ENCODE measurements at places on chromosomes 1 and 21.

DNA sequence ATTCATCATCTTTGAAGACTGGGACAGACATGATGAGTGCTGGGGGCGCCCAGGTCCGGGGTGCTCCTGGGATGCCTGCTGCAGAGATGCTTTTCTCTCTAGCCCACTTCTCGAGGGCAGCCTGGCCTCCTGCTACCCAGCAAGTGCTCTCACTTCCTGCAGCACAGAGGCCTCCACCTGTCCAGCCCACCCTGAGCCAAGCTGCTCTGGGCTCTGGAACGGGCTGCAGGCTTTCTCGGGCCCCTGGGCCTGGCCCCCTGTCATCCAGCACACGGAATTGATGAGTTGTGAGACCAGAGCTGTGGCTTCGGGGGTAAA, 469.5 kb upstream of the VAMP3 start:
- DNase-seq, result no peak

- DNase-seq, result peak; percentile 40
Observed at GRCh38 chr1:41240781-41241353, 1.2 kb downstream of the SCMH1 start.

DNA sequence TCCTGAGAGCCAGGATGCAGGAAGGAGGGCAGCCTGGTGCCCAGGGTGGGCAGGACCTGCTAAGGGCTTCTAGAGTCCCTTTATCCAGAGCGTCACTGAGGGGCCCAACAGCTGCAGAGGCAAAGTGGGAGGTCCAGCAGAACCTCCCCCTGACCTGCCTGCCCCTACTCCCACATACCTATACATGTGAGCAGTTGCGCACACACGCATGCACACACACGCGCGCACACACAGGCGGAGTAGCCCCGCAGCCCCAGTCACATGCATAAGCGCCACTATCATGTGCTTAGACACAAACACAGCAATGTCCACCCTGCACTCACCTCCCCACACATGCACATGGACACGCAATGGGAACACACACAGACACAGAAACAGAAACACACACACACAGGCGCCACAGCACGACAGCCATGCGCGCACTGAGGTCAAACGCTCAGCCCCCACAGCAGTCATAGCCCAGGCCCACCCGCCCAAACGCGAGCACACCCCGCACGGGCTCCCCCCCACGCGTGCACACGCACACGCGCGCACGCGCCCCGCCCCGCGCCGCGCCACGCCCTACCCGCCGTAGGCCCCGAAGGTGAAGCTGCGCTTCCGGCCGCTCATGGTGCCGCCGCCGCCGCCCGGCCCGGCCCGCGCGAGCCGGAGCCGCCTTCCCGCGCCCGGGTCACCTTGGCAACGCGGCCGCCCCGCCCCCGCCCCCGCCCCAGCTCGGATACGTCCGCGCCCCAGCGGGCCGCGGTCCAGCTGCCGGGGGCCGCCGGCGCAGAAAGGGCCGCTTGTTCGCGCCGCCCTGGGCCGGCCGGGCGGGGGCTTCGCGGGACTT, 17.7 kb downstream of the RAP1GAP start:
- DNase-seq, result peak; percentile 75

- peak; percentile 16 for DNase-seq
Observed at GRCh38 chr1:25033828-25034705, 104.0 kb upstream of the RUNX3 start.
